ENCODE measurements at places on chromosomes 5 and 9. TPM values are rescaled to one million over a fixed set of nuclear protein-coding genes. Genes with fewer than 3 reads are reported as not detected.

Gene SPATA31A3
- total RNA-seq: not detected

Gene UGT3A1
- total RNA-seq: not detected

Gene RANBP17
- total RNA-seq: not detected

Gene CNTFR
- total RNA-seq: not detected

Gene MED10
- 61.2 TPM for total RNA-seq

Gene PROB1
- total RNA-seq: 1.3 TPM

Gene TTC1
- total RNA-seq: 47.9 TPM

Gene FGF10
- not detected for total RNA-seq

DNA sequence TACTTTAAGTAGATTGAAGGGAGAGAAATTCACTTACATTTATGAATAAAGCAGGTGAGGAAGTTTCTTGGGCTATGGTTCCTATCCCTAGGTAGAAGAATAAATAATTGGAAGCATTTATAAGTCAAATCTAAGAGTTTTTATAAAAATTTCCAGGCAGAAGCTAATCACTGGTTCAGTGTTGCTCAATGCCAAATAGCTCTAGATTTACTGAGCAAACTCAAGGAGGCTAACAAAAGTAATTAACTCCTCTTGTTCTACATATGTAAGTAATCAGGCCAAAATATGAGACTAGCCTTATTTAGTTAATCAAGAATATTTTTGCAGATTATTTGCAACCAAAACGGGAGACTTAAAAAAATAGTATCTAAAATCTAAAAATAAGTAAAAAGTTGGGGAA, 472.3 kb downstream of the PLK2 start:
- H3K4me3 ChIP-seq: no peak overlapping the region
- no peaks in the 10 kb centered on the region for H3K27me3 ChIP-seq
- no peak overlapping the region for H3K27ac ChIP-seq
- no peaks in the 10 kb centered on the region for H3K36me3 ChIP-seq
- no peak for DNase-seq
- no peaks in the 10 kb centered on the region for H3K4me1 ChIP-seq

DNA sequence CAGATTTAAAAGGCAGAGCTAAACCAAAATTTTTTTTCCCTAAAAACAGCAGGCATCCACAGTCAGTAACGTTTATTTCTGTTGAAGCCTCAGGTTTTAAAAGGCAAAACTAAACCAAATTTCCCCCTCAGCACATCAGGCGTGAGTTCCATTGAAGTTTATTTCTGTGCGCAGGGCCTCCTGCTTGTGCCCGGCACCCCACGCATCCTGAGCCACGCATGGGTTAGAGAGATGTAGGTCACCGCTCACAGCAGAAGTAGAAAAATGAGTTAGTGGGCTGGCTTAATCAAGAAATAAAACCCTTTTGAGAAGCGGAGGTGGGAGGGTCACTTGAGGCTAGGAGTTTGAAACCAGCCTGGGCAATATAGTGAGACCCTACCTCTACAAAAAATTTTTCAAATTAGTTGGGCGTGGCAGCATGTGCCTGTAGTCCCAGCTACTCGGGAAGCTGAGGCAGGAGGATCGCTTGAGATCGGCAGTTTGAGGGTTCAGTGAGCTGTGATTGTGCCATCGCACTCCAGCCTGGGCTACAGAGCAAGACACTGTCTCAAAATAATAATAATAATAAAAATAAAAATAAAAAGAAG, 75.6 kb upstream of the SPIN1 start:
- DNase-seq: no peak
- no peak overlapping the region for H3K4me3 ChIP-seq
- peaks cover 27% of the 10 kb centered on the region for H3K4me1 ChIP-seq
- H3K27ac ChIP-seq: no peak overlapping the region

GRCh38 chr5:154273028-154273617, 82.6 kb downstream of the GALNT10 start:
- no peaks in the 10 kb centered on the region for H3K36me3 ChIP-seq
- H3K27ac ChIP-seq: no peak overlapping the region
- DNase-seq: peak; percentile 12

GRCh38 chr9:20604562-20604961, 17.7 kb downstream of the MLLT3 start:
- H3K4me1 ChIP-seq: peaks cover 60% of the 10 kb centered on the region
- DNase-seq: no peak
- no peak overlapping the region for H3K27ac ChIP-seq
- no peaks in the 10 kb centered on the region for H3K27me3 ChIP-seq
- no peak overlapping the region for H3K4me3 ChIP-seq
- no peaks in the 10 kb centered on the region for H3K36me3 ChIP-seq

DNA sequence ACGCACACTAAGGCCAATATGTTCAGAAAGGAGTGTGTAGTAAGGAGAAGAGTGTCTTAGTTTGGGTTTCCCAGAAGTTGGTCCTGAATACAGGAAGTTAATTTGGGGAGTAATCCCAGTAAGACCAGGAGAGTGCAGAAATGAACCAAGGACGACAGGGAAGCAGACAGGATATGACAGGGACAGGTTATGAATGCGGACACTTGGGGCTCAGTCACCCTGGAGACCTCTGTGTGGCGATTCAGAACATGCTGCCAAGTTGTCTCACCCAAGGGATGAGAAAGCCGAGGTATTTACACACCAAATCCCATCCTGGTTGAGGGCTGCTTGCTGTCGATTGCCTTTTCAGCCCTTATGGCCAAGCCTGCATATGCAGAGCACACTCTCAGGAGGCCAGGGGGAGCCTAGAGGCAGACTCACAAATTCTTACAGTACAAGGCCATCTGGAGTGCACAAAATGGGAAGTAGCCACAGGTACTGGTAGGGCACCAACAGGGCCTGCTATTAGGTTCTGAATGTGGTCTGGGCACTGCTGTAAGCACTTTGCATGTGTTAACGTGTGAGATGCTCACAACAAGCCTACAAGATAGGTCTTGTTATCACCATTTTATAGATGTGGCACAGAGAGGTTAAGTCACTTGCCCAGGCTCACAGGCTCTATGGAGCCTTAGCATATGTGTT, 233.1 kb upstream of the ANKRD55 start:
- no peaks in the 10 kb centered on the region for H3K4me1 ChIP-seq
- no peak for DNase-seq
- H3K27ac ChIP-seq: no peak overlapping the region
- H3K27me3 ChIP-seq: no peaks in the 10 kb centered on the region
- no peaks in the 10 kb centered on the region for H3K36me3 ChIP-seq

- no peaks in the 10 kb centered on the region for H3K27me3 ChIP-seq
- H3K27ac ChIP-seq: no peak overlapping the region
- no peaks in the 10 kb centered on the region for H3K36me3 ChIP-seq
- no peak overlapping the region for H3K4me3 ChIP-seq
- DNase-seq: no peak
- no peaks in the 10 kb centered on the region for H3K4me1 ChIP-seq
These were observed 68.0 kb downstream of the CACNA1B start for GRCh38 chr9:137945581-137945980.

GRCh38 chr5:74235552-74235951, 405.0 kb downstream of the ENC1 start:
- H3K27ac ChIP-seq: no peak overlapping the region
- no peaks in the 10 kb centered on the region for H3K4me1 ChIP-seq
- DNase-seq: no peak
- no peaks in the 10 kb centered on the region for H3K36me3 ChIP-seq
- peaks cover 3% of the 10 kb centered on the region for H3K27me3 ChIP-seq
- no peak overlapping the region for H3K4me3 ChIP-seq

DNA sequence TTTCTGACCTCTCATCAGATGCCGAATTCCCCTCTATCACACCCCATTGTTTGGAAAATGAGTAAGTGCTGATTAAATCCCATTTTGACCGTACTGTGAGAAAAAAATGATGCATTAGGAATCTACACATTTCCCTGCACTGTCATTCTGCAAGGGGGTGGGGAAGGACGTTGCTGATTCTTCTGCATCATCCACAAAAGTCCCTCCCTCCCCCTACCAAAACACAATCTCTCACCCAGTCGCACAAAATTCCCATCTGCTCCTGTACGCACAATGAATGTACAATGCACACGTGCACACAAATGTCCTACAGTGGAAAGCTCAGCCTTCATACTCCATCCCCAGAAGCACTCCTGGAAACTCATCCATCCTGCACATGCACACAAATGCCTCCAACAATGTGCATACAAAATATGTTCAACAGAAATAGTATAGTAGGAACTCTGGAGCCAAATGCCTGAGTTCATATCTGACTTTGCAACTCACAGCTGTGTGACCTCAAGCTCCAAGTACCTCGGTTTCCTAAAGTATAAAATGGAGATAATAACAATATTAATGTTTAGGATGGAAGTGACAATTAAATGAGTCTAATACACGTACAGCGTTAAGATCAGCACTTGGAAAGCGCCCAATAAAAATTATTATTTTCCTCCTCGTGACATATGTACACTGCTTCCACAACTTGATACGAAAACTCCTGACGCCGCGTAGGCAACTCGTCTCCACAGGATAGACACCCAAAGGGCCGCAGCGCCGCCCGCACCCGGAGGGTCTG, 809 bp downstream of the TNIP1 start:
- H3K27ac ChIP-seq: peak overlapping the region; percentile 99
- H3K4me3 ChIP-seq: peak overlapping the region; percentile 61

DNA sequence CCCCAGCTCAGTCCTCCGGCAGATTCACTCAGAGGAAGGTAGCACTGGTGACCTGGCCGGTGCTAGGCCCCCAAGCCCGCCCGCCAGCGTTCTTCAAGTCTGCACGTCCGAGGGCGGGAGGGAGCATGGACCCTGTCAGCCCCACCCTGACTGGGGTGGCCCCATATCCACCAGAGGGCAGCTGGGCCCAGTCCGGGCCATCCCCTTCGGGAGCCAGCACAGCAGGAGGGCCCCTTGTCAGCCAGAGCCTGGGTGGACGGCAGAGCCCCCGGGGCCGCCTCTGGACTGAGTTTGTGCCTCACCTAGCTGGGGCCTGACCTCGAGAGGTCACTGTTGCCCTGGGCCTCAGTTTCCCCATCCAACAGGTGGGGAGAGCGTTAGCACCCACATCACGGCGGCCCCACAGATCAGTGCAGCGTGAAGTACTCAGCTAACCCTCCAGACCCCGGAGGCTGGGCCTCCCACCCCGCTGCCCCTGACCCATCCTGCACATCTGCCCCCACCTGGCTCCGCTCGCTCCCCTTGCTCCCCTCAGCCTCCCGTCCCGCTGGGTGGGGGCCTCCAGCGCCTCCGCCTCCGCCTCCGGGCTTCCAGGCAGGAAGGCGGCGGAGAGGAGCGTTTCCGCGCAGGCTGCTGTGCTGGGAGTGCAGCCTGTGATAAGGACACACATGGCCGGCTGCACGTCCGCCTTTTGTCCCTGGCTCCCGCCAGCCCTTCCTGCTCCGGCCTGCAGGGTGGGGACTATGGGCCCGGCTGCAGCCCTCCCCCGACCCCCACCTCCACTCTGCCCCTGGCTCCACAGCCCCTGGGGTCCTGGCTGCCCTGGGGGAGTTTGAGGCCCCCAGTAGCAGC, 16.6 kb upstream of the EGFL7 start:
- no peaks in the 10 kb centered on the region for H3K36me3 ChIP-seq
- peaks cover 13% of the 10 kb centered on the region for H3K27me3 ChIP-seq
- H3K27ac ChIP-seq: no peak overlapping the region
- no peak for DNase-seq
- peaks cover 10% of the 10 kb centered on the region for H3K4me1 ChIP-seq

Data from CD4-positive, alpha-beta memory T cell (primary cell).